ENCODE measurements at places on chromosomes 12 and 14.

DNA sequence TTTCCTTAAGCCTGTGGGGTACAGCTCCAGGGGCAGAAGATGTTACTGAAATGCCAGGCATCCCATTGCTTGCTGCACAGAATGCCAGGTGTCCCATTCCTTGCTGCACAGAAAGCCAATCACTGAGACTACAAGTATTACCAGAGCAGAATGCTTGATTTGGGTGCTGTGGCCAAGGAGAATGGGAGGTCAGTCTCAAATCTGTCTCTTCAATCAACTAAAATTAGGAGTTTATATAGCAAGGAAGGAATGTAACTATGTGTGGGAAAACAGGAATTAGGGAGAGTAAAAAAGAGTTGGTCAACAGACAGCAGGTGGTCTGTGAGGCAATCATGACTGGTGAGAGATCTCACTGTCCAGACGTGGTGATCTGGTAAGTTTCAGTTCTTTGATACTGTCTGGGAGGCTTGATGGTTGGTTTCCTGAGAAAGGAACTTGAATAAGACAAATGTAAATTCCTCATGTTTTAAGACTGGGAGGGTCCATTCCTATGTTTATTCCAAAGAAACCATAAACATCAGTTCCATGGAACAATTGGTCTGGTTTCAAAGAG, 31.2 kb upstream of the VASH1 start:
- no peak for DNase-seq

- peak; percentile 45 for DNase-seq
Observed at GRCh38 chr14:69318901-69319475, 59.0 kb downstream of the GALNT16 start.

- DNase-seq, result no peak
Observed at GRCh38 chr14:64910847-64911495, 3.3 kb upstream of the CHURC1 start.

DNA sequence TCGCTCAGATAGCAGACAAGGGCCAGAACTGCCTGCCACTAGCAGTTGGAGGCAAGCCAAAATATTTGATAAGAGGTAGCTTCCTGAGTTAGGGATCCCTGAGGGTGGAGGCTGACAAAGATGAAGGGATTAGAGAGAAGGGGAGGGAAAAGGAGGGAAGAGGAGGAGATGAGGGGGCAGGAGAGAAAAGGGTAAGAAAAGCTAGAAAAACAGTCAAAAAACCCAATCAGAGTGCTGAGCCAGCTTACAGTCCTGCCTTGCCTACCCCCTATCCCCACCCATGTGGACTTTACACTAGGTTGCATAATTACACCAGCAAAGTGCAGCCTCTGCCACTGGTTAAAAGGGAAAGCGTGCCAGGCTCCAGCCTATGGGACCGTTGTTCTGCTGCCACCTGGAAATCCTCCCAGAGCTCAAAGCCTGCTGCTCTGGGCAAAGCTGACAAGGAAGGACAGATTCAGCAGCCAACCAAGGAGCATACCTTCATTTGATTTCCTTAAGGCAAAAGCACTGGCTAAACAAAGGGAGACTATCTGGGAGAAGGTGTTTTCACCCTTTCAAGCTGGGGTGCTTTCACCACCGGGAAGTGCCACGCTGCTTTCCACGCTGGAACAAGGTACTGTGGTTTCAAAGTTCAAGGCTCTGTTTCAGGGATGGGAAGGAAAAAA, 3.8 kb upstream of the NUMB start:
- no peak for DNase-seq

DNA sequence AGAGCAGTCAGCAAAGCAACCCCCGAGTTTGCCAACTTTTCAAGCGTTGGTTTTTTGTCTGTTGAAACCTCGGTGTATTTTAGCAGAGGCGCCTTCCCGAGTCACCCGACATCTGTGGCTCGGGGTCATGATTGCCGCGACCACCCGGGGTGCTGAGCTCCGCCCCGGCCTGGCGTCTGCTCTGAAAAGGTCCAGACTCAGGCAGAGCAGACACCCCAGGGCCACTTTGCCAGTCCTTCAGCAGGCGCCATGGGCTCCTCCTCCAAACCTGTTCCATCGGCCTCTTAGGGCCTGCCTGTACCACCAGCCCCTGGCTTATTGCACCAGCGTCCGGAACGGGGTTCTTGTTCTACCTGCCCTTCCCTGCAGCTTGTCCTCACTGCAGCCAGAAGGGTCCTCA, 19.1 kb downstream of the ANKRD9 start:
- peak; percentile 35 for DNase-seq

DNA sequence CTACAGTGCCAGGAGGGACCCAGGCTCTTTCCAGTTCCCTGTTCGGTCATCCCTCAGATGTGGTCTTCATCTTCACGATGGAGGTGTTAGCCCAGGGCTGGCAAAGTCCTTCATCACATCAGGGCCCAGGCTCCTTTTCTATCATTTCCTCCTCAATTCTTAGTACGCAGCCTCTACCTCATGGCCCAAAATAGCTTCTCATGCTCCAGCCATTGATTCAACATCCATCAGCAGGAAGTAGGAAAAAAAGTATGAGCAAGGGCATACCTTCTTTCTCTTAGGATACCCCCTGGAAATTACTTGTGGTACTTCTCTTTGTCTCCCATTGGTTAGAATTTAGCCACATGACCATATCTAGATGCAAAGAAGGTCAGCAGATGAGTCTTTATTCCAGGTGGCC, 12.2 kb upstream of the ZDHHC22 start:
- no peak for DNase-seq

DNA sequence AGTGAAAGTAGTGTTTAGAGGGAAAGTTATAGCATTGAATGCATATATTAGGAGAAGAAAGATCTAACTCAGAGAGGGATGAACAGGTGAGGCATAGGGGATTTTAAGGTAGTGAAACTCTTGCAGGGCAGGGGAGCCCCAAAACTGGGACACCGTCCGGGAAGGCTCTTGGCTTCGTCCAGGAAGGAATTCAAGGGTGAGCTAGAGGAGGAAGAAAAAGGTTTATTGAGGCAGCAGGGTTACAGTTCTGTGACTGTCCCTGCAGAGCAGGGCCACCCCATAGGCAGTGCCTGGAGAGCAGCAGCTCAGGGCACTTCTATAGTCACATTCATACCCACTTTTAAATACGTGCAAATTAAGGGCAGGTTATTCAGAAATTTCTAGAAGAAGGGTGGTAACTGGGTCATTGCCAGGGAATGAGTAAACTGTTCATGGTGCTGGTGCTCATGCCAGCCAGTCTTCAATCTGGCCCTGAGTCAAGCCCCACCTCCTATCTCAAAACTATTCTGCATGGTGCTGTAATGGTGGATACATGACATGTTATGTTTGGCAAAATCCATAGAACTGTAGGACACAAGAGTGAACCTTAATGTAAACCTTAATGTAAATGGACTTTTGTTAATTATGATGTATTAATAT, 1.2 kb upstream of the OAS1 start:
- DNase-seq, result peak; percentile 82

GRCh38 chr14:44567997-44568396, 60.9 kb upstream of the FSCB start:
- no peak for DNase-seq

DNA sequence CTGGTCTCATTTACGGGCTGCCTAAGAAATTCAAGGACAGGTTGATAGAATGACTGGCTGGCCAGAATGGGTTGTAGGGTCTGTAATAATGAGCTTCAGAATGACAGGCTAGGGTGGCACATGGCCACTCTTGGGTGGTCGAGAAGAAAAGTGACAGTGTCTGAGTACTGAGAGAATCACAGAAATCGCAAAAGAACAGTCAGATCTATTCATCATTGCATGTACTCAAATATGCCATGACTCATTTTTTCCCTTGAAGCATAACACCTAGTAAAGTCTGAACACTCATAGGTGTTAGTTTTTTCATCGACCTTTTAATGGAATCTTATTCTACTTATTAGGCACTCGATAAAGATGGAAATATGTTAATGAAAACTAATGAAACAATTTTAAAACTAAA, 37.8 kb upstream of the SEL1L start:
- DNase-seq, result no peak

DNA sequence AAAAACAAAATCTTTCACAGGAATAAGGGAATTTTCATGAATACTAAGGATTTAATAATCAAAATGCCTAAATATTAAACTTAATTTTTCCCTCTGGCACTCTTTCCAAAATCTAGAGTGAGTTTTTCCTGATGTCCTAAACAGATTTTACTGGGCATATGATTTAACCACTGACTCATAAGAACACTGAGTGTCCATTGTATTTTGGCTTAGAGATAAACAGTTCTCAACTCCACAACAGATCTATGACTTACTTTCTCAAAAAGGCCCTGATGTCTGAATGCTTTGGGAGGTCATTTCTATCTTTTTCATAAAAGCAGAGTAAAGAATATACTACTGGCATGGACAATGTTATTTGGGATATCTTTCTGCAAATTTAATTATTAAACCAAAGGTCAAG, 15.0 kb downstream of the TMBIM4 start:
- DNase-seq, result no peak

GRCh38 chr14:100292776-100293461, 13.3 kb downstream of the SLC25A29 start:
- peak; percentile 67 for DNase-seq

DNA sequence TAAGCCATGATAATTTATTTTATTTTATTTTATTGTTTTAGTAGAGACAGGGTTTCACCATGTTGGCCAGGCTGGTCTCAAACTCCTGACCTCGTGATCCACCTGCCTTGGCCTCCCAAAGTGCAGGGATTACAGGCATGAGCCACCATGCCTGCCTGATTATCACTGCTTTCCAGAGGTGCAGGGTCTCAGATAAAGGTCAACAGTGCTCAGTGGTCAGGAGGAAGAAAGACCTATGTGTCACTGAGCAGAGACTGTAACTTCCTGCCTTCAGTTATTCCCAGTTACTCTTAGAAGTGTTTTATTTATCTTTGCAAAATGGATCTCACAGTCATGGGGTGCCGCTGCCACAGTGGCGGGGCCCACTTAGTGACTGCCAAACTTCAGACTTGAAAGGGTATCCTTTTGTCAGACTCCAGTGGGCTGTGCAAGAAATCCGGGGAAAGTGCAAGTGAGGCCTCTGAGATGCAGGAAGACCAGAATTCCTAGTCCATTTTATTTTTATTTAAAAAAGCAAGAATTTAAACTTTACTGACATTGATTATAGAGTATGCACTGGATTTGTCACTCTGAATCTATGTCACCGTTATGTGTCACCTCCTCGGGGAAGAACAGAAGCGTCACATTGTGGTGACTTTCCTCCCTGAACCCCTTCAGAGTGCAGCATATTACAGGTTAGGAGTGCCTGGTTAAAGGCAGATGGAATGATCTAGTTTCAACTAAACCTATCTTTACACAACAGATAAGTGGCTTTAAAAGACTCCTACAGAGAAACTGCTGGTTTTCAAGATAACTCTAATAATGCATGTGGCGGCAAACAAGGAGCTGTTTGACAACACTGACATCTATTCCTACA, 59.1 kb upstream of the BICD1 start:
- DNase-seq, result no peak

DNA sequence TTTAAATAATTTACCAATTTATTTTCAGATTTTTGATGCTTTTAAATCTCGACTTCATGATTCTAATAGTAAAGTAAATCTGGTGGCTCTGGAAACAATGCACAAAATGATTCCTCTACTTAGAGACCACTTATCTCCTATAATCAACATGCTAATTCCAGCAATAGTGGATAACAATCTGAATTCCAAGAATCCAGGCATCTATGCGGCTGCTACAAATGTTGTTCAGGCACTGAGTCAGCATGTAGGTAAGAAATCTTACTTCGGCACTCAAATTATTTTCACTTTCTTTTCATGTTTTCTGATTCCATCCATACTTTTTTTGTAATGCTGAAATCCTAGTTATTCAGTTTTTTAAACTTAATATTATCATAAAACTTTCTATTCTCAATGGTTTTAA, 15.5 kb upstream of the PRPF39 start:
- no peak for DNase-seq

- DNase-seq, result peak; percentile 22
Observed at GRCh38 chr12:131040491-131040890, 86.8 kb downstream of the ADGRD1 start.

GRCh38 chr14:103543721-103544387, 14.9 kb downstream of the TRMT61A start:
- DNase-seq, result peak; percentile 67

DNA sequence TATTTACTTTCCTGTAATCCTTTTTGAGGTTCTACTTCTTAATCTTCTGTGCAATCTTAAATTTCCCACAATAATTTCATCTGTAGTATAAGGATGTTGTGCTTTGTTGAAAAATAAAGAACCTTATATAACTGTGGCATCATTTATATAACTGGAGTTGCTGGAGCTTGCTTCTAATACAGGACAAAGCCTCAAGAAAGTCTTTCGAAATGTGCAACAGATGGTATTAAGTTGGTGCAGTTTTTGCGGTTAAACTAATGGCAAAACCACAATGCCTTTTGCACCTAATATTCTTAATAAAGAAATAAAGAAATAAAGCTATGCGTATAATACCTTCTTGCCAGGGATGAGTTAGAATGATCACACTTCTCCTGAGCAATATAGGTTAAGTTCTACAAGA, 180.0 kb downstream of the KITLG start:
- DNase-seq, result no peak

DNA sequence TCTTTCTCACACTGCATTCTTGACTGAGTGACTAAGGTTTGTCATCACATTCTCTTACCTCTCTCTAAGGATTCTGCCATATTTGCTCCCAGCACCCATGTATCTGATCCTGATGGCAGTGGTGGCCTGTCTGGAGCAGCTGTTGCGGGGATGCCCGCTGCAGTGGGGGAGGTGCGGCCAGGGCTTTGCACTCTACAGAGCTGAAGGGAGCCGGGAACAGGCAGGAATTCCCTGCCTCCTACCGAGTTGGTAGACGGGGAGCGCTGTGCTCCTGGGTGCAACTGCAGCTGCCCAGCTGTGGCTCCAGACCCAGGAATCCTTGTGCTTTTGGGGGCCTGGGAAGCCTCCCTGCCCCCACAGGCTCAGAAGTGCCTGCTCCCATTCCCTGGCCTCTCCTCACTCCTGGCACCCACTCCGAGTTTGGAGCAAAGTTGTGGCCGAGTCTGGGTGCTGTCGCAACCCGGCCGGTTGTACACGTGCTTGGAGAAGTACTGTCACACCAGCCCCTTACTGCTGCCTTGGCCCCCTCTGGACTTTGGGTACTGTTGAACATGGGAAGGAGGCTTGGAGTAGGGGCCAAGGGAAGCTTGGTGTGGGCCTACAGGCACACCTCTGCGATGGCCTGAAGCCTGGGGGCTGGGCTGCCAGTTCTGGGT, 106.9 kb upstream of the OR4E1 start:
- peak; percentile 25 for DNase-seq

DNA sequence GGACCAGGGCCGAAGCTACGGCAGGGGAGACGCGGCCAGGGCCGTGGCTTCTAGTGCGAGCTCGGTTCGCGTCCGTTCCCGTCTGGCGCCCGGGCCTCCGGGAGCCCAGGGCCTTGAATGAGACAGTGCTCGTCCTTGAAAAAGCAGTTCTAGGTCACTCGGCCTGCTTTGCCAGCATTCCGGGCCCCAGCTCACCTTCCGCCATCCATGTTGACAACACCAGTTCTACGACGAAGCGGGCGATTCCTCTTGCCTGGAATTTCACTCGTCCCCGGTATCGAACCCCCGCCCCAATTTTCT, 4.5 kb downstream of the OR10AD1 start:
- DNase-seq, result no peak

DNA sequence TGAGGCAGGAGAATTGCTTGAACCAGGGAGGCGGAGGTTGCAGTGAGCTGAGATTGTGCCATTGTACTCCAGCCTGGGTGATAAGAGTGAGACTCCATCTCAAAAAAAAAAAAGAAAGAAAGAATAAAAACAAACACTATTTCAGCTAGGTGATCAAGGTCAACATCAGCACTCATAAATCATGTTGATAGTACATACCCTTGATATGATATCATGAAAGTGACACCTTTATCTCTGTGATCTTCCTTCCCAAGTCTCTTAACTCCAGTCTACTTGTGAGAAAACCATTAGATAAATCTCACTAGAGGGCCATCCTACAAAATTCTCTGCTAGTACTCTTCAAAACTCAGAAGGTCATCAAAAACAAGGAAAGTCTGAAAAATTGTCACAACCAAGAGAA, 44.2 kb upstream of the PTGR2 start:
- DNase-seq, result no peak
